Right renal cortex interstitium (tissue), 3 donors: ENCODE measurements at places on chromosomes 3 and 15. TPM values are rescaled to one million over a fixed set of nuclear protein-coding genes. Genes with fewer than 3 reads are reported as not detected.
A peak's percentile ranks its signal among the peaks of the same experiment; 100 is the strongest.

The MYLK gene
- 187 TPM for polyA plus RNA-seq

The CCDC39 gene
- polyA plus RNA-seq: 5.0 TPM

The GHSR gene
- polyA plus RNA-seq: not detected

The NFKBIZ gene
- polyA plus RNA-seq: 5.1 TPM

The GOLGA6L25 gene
- polyA plus RNA-seq: not detected

The THPO gene
- 2.4 TPM for polyA plus RNA-seq

The GXYLT2 gene
- 14.7 TPM for polyA plus RNA-seq

The GP9 gene
- 2.2 TPM for polyA plus RNA-seq

The GOLGA6D gene
- not detected for polyA plus RNA-seq

The CPN2 gene
- 0.65 TPM for polyA plus RNA-seq

The HHLA2 gene
- polyA plus RNA-seq: 16.8 TPM

The TLR9 gene
- polyA plus RNA-seq: 0.11 TPM

The EFCC1 gene
- 3.0 TPM for polyA plus RNA-seq

The SLC28A1 gene
- 7.4 TPM for polyA plus RNA-seq

The CPLX3 gene
- not detected for polyA plus RNA-seq

GRCh38 chr3:185646382-185647133 is 60.5 kb downstream of the SENP2 start:
- no peak for DNase-seq

GRCh38 chr3:83230841-83231240 is 1469.4 kb upstream of the GBE1 start:
- no peak for DNase-seq

DNA sequence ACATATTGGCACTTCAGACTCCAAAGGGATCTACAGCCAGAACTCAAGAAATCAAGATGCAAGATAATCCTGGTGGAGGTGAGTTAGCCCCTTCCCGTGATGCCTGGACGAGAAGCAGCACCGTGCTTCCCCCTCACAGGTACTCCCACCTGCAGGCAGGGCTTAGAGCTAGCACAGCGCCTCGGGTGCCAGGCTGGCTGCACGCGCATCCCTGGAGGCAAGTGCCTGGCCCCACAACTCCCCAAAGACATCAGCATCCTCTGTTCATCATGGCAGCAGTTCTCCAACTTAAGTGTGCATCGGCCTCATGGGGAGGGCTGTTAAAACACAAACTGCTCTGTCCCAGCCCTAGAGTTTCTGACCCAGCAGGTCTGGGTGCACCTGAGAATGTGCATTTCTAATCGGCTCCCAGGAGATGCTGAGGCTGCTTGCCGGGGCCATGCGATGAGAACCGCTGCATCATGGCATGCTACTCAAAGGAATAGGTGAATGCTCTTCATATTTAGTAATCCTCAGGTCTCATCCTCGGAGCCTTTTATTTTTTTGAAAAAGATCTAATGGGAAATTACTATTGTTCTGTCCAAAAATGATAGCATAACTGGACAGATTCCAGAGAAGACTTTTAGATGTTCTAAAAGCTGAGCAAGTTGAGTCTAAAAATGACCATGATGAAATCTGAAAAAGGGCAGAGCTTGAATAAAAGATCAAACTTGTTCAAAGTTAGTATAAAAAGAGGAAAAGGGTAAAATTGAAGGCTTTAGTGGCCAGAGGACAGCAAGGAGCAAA is 244.2 kb downstream of the ADAMTS17 start:
- no peak for DNase-seq

GRCh38 chr3:67790043-67790442 is 135.6 kb upstream of the SUCLG2 start:
- DNase-seq: no peak

DNA sequence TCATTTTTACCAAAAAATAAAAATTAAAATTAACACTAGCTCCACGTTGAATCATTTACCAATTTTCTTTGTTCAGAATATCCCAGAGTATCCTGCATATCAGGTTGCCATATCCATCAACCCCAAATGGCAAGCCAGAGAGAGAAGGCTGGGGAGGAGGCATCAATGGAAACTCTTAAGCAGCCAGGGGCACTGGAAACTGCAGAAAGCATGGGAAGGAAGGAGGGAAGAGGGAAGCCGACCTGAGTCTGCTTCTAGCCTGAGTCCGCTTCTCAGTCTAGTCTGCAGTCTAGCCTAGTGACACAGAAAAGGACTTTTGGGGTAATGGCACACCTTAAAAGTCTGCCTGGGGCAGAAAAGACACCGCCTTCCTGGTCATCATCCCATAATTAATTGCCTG is 1.6 kb upstream of the MTHFS start:
- no peak for DNase-seq

- DNase-seq: peak; percentile 61
Observed at GRCh38 chr15:83248151-83249029, 36.1 kb downstream of the BNC1 start.

GRCh38 chr3:188123170-188123905 is 30.6 kb upstream of the LPP start:
- no peak for DNase-seq

DNA sequence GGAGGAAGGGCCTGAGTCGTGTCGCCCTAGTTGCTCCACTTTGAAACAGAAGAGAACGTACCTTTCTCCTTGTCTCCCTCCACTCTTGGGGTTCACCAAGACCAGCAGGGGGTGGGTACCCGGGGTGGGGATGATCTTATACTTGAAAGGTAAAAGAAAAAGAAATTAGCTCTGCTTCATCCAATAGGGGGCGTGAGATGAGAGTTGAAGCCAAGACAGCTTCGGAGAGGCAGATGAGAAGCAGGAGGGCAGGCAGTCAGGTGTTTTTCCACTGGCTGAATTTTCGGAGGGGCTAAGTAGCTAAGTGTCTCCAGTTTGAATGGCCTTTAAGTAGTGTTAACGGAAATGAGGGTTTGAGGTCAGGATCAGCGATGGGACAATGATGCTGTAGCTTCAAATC is 100.4 kb downstream of the DGKG start:
- DNase-seq: no peak

- DNase-seq: no peak
Observed at GRCh38 chr3:20047341-20047779, 7.1 kb downstream of the KAT2B start.

- no peak for DNase-seq
Observed at GRCh38 chr3:49799761-49800160, at the start of gene CDHR4. TSS of gene CDHR4 (minus strand) at chr3:49799873. CDS start at chr3:49799812, 61 bp downstream.

DNA sequence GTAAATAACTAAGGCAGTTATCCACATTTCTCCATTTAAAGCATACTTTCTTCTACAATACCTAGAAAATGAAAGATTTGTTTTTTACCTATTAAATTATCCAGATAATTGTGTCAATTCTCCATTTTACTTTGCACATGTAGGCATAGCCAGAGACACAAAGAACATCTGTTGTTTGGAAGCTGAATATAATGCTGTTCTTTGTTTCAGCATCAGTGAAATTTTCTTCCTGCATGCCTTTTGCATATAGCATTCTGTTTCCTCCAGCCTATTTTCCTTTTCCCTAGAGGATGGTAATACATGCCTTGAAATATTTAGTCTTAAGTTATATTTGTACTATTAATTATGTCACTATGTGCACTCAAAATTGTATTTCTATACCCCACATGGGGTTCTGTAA is 233.7 kb downstream of the CNTN6 start:
- DNase-seq: no peak

- no peak for DNase-seq
Observed at GRCh38 chr3:134082582-134082981, 52.9 kb upstream of the SLCO2A1 start.

DNA sequence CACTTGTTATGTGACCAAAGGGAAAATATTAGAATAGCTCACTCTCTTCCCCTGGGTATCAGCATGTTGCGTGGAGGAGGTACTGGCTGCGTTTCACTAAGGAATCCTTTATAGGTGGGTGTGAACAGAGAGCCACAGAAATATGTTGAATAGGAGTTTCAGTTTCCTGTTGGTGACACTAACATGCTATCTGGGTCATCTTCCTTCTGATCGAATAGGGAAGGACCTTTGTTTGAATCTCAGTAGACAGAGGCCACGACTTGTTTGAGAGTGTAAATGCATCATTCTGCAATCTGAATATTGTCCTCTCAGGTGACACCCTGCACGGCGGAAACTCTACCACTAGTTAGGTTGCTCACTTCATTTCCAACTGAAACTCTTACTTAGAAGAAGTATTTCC is 157.9 kb upstream of the SLC2A2 start:
- no peak for DNase-seq

DNA sequence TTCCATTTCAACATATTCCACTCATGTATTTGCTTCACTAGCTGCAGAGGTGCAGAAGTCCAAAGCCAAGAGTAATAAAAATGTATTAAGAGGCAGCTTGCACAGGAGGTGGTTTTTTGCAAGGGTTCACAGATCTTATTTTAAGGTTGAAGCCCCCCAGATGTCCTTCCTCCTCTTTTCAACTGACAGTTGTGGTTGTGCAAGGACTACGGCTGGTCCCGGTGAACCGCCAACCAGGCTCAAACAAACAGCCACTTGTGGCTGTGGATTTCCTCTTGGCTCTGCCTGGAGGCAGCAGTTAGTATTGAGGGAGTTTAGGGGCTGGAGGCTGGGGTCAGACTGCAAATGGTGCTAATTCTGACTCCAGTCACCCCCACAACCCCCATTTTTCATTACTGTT is 240.7 kb upstream of the TBC1D5 start:
- DNase-seq: no peak

DNA sequence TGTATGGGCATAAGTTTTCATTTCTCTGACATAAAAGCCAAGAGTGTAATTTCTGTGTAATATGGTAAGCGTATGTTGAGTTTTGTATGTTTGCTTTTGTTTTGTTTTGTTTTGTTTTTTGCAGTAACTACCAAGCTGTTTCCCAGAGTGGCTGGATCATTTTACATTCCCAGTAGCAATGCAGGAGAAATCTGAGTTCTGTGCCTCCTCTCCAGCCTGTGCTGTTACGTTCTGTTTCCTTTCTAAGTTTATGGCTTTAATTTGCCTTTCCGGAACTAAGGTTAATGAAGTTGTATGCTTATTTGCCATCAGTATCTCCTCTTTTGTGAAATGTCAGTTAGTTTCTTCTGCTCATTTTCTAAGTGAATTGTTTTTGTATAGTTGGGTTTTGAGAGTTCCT is 307.8 kb downstream of the GABRG3 start:
- no peak for DNase-seq

- DNase-seq: no peak
Observed at GRCh38 chr15:38642689-38643270, 78.2 kb upstream of the RASGRP1 start.

DNA sequence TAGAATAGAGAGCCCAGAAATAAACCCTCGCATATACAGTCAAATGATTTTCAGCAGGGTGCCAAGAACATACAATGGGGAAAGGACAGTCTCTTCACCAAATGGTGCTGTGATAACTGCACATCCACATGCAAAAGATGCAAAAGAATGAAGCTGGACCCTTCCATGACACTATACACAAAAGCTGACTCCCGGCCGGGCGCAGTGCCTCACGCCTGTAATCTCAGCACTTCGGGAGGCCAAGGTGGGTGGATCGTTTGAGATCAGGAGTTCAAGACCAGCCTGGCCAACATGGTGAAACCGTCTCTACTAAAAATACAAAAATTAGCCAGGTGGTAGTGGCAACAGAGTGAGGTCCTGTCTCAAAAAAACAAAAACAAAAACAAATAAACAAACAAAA is 43.2 kb upstream of the IQSEC1 start:
- no peak for DNase-seq

DNA sequence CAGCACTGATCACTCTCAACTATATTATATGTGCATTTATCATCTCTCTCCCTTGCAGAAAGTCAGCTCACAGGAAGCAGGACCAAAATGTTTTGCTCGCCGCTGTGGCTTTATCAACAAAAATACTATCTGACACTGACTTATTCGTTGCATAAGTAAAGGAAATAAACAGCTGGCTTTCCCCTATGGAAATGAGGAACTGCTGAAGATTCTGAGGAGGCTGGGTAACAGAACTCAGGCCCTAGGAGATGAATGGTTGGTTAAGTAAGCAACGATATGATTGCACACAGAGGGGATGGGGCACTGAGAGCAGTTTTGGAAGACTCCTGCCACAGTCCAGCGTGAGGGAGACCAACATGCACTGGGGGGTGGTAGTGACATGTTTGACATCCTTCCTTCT is 181.1 kb downstream of the STT3B start:
- DNase-seq: no peak

GRCh38 chr3:157953565-157953964 is 152.7 kb downstream of the SHOX2 start:
- DNase-seq: no peak

- no peak for DNase-seq
Observed at GRCh38 chr3:55607844-55608243, 120.7 kb upstream of the WNT5A start.

GRCh38 chr15:85482894-85483293 is 102.5 kb downstream of the AKAP13 start:
- no peak for DNase-seq

DNA sequence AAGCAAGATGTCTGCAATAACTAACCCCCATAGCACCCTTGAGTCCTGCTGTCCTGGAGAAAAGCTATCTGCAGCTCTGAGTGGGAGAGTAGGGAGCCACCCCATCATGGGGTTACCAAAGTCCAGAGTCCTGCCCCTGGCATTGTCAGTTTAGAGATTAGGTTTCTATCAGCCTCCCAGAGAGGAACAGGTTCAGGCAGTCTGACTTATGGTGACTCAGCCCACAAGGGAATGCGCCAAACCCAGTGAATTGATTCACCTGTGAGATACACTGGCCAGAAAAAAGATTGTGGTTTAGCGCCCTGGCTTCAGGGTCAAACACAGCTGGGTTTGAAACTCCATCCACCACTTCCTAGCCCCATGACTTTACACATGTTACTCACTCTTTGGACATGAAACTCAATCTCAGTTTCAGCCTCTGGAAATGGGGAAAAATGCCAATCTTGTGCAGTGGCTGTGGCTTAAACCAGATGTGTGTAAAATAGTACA is 263.6 kb upstream of the HES1 start:
- DNase-seq: no peak

DNA sequence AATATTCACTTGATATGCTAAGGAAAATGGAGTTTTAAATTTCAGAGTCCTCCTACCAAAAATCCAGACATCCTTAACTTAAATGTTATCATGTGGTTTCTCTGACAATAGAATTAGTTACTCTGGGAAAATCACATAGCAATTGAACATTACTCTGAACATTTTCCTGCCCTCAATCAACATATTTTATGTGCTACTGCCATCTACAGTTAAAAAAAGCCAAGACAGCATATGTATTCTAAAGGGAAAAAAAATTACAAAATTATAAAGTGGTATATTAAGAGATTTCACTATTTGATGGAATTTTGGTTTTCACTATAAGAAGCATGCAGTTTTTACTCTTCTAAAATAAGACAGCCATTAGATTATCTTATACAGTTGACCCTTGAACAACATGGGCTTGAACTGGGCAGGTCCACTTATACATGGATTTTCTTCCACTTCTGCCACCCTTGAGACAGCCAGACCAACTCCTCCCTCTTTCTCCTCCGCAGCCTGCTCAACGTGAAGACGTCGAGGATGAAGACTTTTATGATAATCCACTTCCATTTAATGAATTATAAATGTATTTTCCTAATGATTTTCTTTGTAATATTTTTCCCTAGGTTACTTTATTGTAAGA is 122.3 kb downstream of the ATP1B3 start:
- no peak for DNase-seq
